ENCODE measurements at places on chromosomes 3 and 15.

DNA sequence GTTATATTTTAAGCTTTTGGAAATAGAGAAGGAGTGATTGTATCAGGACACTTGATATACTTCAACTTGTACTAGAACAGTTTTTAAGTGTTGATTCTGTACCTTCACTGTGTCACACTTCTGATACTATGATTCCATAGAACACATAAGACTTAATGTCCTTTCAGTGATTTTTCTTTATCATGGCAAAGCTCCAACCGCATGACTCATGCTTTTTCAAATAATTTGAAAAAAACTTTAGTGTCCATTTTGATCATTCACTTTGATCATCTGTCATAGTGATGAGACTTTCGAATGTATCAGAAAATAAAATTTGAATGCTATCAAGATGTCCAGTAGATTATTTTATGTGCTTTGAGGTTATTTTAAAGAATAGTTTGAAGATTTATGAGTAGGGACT, 32.0 kb downstream of the AP4E1 start:
- no peak for DNase-seq

GRCh38 chr3:43640681-43641080, 18.9 kb upstream of the ANO10 start:
- no peak for DNase-seq

GRCh38 chr3:157103860-157104259, 56.1 kb downstream of the CCNL1 start:
- DNase-seq, result no peak

DNA sequence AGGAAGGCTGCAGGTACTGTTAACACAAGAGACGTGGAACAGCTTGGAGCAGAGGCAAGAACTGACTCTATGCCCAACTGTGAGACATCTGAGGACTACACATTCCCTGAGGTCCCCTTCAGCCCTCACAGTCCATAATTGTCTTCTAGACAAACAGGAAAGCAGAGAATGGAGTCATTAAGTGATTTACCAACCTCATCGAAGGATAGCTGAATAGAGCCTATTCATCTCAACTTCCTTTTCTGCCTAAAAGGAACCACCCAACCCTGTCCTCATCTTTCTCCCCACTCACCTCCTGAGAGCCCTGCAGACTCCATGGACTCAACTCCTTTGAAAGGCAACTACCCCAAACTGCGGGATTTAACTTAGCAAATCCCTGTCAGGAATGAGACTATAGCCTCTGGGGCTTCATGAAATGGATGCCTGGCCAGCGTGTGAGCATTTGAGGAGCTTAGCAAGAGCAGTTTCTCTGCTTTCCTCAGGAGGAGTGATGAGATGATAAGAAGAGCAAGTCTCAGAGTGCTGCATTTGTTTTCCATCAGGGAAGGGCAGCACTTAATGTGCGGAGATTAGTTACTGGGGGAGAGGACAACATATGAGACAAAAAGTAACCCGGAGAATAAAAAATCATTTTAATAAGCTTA, 61.5 kb upstream of the FILIP1L start:
- no peak for DNase-seq

GRCh38 chr3:17322106-17322793, 420.2 kb downstream of the TBC1D5 start:
- DNase-seq, result no peak

DNA sequence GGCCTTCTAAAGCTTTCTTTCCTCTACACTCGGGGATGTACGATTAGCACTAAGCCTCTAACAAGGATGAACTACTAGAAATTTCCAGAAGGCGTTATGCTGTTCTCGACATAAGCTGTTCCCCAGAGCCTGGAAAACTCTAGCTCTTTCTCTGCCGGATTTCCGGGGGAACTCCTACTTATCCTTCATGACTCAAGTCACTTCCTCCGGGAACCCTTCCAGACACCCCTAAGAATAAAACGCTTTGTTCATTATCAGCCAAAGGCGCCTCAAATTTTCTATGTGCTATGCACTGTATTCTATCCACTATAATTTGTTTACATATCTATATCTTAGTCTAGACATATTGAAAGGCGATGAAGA, 455 bp upstream of the SNAP23 start:
- no peak for DNase-seq

DNA sequence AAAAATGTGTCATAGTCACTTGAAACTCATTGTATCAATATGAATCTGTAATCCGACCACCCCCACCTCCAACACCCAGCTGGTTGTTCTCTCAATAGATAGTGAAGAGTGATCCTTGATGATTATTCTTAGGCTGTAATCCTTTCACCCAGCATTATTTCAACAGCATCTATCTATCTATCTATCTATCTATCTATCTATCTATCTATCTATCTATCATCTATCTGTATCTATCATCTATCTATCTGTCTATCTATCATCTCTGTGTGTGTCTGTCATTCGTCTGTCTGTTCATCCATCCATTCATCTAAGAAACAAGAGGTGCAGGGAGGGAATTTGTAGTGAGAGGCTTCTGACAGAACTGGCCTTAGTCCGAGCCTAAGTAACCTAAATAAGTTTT, 78.7 kb upstream of the IGSF10 start:
- peak; percentile 44 for DNase-seq

- DNase-seq, result no peak
These were observed 336.3 kb upstream of the CFAP20DC start for GRCh38 chr3:59386165-59386564.
